ENCODE measurements at places on chromosomes 3 and 15.

DNA sequence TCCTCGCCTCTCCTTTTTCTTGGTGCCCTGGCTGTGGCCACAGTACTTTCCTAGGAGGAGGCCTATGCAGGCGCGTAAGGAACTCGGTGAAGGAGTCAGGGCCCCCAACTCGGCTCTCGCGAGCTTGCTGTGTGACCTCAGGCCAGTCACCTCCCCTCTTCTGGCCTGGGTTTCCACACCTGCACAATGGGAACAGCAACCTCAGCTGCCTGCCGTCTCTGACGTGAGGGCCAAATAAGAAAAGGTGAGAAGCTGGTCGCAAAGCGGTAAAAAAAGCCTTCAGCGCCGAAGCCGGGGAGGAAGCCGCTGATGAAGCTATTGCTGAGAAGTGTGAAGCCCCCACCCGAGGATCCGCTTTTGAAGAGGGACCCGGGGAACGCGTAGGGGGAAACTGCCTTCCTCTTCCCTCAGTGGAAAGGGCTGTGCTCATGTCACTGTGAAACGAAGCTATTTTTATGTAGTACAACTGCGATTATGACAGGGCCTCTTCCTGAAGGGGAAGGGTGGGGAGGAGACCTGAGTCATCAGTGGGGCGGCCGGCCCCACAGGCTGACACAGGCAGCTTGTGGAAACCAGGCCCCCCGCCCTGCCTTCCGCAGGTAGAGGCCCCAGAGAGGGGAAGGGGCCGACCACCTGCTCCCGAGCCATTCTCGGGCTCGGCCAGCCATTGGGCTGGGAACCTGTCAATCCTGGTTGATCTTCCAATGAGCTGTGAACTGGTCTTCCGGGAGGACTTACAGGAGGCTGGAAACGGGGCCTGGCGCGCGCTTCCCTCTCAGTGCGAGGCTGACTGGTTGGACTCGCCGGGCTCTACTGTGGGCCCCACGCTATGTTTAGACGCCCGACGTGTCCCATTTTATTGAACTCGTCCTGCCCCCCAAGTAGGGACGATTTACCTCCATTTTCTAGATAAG, 18.0 kb upstream of the ANKDD1A start:
- DNase-seq: peak; percentile 95

GRCh38 chr3:57972531-57973111, 35.6 kb upstream of the FLNB start:
- no peak for DNase-seq

GRCh38 chr3:106337116-106337515, 468.3 kb upstream of the CBLB start:
- DNase-seq: no peak

DNA sequence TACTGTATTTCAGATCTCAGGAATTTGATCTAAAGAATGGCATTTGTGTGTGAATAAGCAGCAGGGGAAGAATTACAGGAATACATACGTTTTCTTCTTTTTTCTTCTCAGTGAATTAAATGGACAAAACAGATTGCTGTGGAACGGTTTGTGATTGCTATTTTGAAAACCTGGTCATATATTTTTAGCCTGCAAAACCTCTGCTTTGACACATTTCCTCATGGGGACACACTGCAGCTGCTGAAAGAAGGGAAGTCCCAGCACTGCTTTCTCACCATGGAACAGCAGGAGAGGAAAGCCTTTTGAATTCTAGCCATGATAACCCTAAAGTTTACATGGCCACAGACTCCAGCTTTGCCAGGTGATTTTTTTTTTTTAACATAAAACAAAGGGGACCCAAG, 315.0 kb downstream of the OXSM start:
- no peak for DNase-seq

- no peak for DNase-seq
Measured at GRCh38 chr3:66453651-66454463, 47.0 kb downstream of the LRIG1 start.

DNA sequence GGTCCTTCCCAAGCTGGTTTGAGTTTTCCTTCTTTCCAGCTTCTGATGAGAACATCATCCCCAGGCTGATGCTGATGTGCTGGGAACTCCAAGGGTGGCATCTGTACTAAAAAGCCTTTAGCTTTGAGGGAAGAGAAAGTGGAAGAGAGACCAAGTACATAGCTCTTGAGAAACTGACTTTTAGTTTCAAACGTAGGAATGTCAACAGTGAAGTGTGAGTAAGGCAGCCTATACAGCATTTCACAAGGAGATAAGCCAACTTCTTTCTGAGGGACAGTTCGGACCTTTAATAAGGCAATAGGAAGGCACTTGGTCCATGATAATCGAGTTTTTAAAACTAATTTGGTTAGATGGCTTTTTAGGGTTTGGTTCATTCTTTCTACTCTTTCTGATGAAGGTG, 53.7 kb downstream of the DLG1 start:
- DNase-seq: no peak

DNA sequence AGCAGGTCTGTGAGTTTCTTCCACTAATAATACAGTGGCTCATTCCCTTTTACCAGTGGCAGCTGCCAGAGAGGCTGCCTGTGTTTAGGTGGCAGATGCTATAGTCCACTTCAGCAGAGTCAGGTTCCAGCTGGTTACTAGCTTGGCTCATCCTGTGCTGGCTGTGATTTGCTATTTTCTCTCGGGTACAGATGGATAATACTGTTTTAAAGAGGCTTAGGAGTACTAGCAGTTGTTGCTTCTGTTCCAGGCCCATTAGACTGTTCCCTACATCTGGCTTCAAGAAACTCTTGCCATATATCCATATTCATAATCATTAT, 41.0 kb downstream of the ZNF609 start:
- DNase-seq: no peak

- DNase-seq: no peak
Measured at GRCh38 chr3:72013084-72013483, 228.1 kb upstream of the PROK2 start.

DNA sequence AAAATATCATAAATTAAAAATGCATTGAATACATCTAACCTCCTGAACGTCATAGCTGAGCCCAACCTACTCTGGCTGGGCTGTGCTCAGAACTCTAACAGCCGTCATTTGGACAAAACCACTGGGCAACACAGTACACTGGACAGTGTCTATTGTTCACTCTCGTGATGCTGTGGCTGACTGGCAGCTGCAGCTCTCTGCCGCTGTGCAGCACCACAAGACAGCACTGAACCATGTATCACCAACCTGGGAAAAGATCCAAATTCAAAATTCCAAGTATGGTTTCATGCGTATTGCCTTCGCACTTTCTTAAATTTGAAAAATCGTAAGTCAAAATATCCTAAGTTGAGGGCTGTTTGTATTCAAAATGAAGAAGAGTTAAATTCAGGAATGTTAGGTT, 145.1 kb upstream of the CNTN4 start:
- no peak for DNase-seq

GRCh38 chr3:13474776-13475303, 5.3 kb upstream of the HDAC11 start:
- DNase-seq: no peak

GRCh38 chr3:151203051-151203420, at the start of gene GPR171:
Gene GPR171 (minus strand): TSS chr3:151203216. CDS start chr3:151199386, 3,830 bp downstream.
- DNase-seq: peak; percentile 46

All from activated T-helper 9 cell treated with anti-CD3 and anti-CD28 coated beads, Interleukin-2, amount 50 U/mL, for 16 hours (primary cell).